ENCODE measurements at places on chromosomes 4 and X. TPM values are rescaled to one million over a fixed set of nuclear protein-coding genes. Genes with fewer than 3 reads are reported as not detected.

PNMA6F gene
- total RNA-seq: not detected

NLGN4X gene
- total RNA-seq: 0.86 TPM

IL2 gene
- not detected for total RNA-seq

ATOH1 gene
- total RNA-seq: not detected

FREM3 gene
- total RNA-seq: not detected

SPANXD gene
- 0.43 TPM for total RNA-seq

CHM gene
- 25.4 TPM for total RNA-seq

CXCL8 gene
- total RNA-seq: 294 TPM

RHOXF2 gene
- 0.32 TPM for total RNA-seq

CENPC gene
- total RNA-seq: 18.1 TPM

COX7B gene
- total RNA-seq: 195 TPM

ANOS1 gene
- 1.9 TPM for total RNA-seq

EPGN gene
- total RNA-seq: 0.32 TPM

CSAG1 gene
- total RNA-seq: not detected

MTTP gene
- not detected for total RNA-seq

APOO gene
- 7.4 TPM for total RNA-seq

NPY1R gene
- total RNA-seq: 1.6 TPM

FGFRL1 gene
- 8.6 TPM for total RNA-seq

CFAP299 gene
- total RNA-seq: 3.9 TPM

DUSP9 gene
- not detected for total RNA-seq

Data from fibroblast of villous mesenchyme (primary cell).